ENCODE measurements at places on chromosomes 5 and 9.

DNA sequence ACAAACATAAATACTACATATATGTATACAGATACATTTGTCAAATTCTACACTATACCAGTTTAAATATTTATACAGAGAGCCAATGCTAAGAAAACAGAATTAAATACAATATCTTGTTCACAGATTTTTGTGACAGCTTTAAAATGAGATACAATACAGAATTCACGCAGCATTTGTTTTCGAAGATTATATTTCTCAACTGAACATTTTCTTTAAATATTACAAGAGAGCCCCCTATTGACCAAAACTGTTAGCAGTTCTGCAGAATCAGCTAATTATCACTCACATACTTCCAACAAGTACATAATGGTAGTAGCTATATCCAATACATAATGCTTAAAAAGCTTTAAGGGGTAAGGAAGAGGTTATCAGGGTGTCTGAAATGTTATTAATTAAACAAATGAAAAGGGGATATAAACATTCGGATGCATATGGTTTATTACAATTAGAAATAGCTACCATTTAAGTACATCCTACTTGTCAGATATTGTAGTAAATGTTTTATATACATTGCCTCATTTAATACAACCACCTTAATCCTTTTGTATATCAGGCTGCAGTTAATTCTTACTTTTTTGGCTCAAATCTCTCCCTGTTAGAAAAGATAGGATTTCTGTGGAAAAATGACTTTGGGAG lies 31.7 kb downstream of the ZDHHC21 start:
- peak; percentile 68 for DNase-seq

DNA sequence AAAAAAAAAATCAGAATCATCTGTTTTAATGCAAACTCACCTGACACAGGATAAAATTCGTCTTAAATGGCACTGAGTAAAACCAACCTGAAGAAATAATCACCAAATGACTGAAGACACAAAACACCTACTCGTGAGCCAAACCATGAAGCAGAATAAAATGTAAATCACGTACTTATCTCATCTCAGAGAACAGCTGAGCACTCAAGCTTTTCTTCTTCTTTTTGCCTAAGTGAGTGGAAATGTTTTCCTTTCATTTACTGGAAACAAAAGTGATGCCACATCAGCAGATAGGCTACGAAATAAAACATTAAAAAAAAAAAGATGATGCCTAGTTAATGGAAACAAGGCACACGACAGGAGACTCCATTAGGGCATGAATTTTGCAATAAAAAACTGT lies 36.4 kb downstream of the ATPSCKMT start:
- DNase-seq = no peak

DNA sequence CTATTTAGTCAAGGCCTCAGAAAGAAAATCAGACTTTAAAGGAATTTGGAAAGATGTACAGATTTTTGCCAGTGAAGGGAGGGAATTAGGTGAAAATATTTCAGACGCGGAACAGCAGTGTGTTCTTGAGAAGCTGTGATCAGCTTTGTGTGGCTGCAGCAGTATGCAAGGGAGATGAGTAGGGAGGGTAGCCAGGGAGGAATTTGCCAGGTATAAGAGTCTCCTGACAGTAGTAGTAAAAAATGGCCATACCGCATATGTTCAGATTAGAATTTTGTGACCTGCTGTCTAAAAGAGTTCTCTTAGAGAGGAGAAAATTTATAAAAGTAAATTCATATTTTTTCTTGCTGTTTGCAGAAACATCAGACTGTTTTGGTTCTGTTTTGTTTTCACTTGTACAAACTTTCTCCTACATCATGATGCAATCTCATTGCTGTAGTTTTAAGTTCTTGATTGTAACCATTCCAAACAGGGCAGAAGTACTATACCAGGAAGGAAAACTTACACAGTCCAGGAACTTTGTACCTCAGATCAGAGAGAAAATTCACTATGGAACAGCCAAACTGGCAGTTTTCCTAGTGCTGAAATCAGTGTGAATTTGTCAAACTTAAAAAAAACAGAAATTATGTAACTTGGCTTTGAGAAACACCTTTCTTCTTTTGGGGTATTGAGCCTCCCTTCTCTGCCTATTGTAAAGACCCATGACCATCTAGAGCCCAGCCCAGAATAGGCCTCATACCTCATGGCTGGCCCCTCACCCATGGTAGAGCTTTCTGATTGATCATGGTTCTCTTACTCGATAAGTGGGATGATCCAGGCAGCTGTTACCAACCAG lies 78.4 kb upstream of the NR3C1 start:
- no peak for DNase-seq

DNA sequence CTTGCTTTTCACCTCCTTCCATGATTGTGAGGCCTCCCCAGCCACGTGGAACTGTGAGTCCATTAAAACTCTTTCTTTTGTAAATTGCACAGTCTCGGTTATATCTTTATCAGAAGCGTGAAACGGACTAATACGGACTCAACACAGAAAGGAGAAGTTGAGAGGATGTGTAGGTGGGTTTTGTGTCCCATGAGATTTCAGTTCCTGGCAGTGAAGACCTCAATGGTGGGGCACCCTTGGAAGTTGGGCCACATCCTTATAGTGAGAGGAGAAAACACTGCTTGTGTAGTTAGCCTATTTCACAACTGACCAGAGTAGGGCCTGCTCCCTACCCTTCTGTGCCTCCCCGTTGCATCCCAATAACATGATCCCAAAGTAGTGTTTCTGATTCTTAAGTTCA lies 98.9 kb upstream of the TNC start:
- no peak for DNase-seq

DNA sequence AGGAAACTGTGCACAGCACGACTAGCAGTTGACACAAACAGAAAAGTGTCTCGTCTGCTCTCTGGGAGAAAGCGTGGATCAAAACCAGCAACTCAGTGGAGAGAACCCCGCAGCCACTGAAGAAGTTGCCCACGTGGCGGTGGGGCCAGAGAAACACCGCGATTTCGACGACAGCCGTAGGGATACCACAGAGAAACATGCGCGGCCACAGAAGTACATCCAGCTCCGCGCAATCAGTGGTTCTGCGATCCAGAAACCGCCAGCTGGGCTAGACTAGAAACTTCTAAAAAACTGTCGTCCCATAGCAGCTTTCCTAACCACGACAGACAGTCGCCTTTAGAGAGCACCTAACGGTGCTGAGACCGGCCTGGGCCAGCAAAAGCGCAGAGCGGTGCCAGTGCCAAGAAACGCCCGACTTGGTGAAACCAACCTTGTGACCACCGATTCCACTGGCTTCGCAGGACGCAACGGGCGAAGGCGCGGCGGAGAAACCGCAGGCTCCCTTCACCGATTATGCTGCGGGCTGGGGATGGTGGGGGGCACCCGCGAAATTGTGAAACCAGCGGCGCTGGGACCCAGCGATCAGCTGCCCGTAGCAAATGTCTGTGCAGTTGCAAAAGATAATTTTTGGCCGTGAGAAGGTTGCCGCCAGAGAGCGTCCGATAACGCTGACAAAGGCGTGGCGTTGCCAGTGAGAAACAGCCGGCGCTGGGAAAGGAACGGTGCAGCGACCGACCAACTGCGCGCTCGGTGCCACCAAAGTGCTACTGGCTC lies 2.7 kb upstream of the ANXA2R start:
- DNase-seq = peak; percentile 95

All from OCI-M1 (cell line).